Skeletal muscle cell (primary cell): ENCODE measurements at places on chromosomes 3 and 15.

GRCh38 chr3:140898340-140899180 is 43.1 kb upstream of the SLC25A36 start:
- DNase-seq = peak; percentile 77

GRCh38 chr15:47746516-47746915 is 29.2 kb downstream of the SEMA6D start:
- no peak for DNase-seq

DNA sequence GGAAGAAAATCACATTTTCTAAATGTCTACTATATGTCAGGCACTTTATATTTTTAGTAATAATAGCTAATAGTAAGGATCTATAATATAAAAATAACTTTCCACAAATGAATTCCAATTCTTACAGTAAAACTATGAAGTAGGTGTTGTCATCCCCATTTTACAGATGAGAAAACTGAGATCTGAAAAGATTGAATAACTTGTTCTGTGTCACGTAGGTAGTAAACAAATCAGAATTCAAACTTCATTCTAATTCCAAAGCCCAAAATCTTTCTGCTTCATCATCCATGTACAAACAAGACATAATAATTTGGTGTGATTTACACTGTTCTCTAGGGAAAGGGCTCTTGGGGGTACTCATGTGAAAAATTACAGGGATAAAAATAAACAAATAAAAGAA is 130.3 kb downstream of the THRB start:
- no peak for DNase-seq

GRCh38 chr3:98692787-98693473 is 70.2 kb upstream of the ST3GAL6 start:
- no peak for DNase-seq

- DNase-seq = no peak
These were observed 99.6 kb downstream of the SLC25A26 start for GRCh38 chr3:66320390-66320789.

GRCh38 chr3:159258934-159259333 is 457.1 kb downstream of the MFSD1 start:
- DNase-seq = no peak

- peak; percentile 67 for DNase-seq
These were observed 144.0 kb downstream of the GREM1 start for GRCh38 chr15:32861761-32862160.

- no peak for DNase-seq
These were observed 266.8 kb downstream of the ABHD5 start for GRCh38 chr3:43957553-43957952.

- no peak for DNase-seq
These were observed 799.8 kb downstream of the NSUN3 start for GRCh38 chr3:94862703-94863102.

- DNase-seq = no peak
These were observed at the start of gene TNFSF10 for GRCh38 chr3:172522871-172523818. Gene TNFSF10 (minus strand): TSS chr3:172523430. CDS start chr3:172523384, 46 bp downstream.

- DNase-seq = no peak
These were observed 58.2 kb downstream of the ZBTB38 start for GRCh38 chr3:141426404-141427034.

DNA sequence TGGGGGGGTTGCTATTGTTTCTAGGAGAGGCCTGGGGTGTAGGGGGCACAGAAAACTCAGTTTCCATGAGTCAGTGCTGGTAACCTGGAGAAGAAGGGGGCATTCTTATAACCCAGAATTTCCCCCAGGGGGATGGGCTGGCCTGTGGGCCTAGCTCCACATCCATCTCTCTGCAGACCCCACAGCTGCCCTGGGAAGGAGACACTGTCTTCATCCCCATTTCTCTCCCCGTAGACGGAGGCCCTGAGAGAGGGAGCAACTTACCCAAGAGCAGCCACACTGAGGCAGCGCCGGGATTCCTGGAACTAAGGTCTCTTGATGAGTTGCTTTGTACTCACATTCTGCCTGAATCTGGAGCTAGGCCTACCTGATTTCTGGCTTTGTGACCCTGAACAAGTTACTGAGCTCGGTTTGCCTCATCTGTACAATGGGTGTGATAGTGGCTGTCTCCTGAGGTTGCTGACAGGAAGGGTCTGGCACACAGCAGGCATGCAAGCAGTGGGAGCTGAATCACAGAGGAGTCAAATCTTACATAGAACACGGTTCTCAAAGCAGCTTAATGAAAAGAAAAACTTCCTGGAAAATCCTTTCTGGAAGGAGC is 55.0 kb upstream of the LCTL start:
- no peak for DNase-seq

GRCh38 chr3:188362405-188362831 is 208.5 kb downstream of the LPP start:
- DNase-seq = peak; percentile 46

GRCh38 chr3:30658328-30659052 is 52.1 kb downstream of the TGFBR2 start:
- DNase-seq = peak; percentile 73

GRCh38 chr3:171201825-171202224 is 175.3 kb upstream of the SLC2A2 start:
- DNase-seq = no peak

GRCh38 chr15:76576523-76577279 is 240.1 kb downstream of the ISL2 start:
- peak; percentile 49 for DNase-seq

DNA sequence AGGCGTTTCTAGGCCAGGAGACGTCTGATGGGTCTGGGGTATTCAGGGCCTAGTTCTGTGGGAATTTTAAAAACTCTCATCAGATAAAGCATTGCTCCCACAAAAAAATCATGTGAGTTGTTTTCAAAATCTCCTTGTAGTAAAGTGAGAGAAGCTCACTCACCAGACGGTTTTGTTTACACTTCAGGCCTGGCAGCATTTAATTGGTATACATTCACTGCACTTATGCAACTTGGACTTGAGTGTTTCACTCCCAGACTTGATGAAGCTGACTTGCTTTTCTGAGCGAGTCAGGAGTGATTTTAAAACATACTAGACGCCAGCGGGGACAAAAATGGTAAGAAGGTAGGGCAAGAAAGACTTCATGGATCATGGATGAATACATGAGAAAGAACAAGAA is 75.2 kb downstream of the SLCO3A1 start:
- DNase-seq = no peak

DNA sequence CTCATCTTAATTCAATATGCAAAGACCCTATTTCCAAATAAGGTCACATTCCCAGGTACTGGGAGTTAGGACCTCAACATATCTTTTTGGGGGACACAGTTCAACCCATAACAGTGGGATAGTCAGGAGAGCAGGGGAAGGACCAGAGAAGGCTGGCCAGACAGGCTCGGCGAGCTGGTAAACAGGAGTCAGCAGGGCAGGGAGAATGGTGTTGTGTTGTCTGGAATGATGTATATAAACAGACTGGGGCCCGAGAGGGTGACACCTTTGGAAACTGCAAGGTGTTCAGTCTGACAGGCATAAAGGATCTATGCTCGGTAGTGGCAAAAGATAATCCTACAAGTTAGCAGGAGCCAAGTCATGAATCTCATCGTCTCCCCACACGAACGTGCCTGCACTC is 10.1 kb upstream of the PPP1R2 start:
- DNase-seq = no peak

- DNase-seq = no peak
These were observed 52.2 kb downstream of the GPR160 start for GRCh38 chr3:170089862-170090600.

- DNase-seq = no peak
These were observed 5.5 kb upstream of the ONECUT1 start for GRCh38 chr15:52795464-52796227.

- no peak for DNase-seq
These were observed 106.9 kb downstream of the TLE3 start for GRCh38 chr15:69990566-69991421.

- no peak for DNase-seq
These were observed 155.6 kb downstream of the LRRC28 start for GRCh38 chr15:99406716-99407487.

DNA sequence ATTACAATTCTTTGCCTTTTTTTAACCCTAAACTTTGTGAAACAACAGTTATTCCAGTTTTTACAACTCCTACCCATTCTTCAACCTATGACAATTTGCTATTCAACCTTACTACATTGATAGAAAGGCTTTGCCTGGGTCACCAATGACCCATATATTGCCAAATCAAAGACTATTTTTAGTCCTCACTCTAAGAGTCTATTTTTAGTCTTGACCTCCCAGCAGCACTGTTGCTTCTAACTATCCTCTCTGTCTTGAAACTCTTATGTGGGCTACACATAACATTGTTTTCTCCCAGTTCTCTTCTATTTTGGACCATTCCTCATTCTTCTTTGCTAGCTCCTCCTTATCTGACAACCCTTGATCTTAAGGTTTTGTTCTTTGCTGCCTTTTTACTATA is 71.4 kb downstream of the C3orf80 start:
- DNase-seq = no peak

- no peak for DNase-seq
These were observed 251.3 kb upstream of the HES1 start for GRCh38 chr3:193884652-193885051.

DNA sequence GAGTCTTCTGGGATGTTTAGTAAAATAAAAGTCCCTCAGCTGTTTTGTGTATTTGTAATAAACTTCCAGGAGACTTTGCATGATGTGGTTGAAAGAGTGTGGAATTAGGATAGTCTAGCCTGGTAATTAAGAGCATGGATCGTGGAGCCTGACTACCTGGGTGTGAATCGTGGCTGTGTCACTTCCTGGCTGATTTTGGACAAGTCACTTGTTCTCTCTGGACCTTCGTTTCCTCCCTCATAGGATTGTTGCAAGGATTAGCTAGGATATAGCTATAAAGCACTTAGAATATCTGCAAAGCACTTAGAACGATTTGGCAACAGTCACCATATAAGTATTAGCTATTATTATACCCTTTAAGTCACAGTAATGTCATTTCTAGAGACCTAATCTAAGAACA is 40.2 kb downstream of the SLMAP start:
- DNase-seq = no peak

GRCh38 chr3:111874177-111874820 is 15.2 kb downstream of the PHLDB2 start:
- no peak for DNase-seq

DNA sequence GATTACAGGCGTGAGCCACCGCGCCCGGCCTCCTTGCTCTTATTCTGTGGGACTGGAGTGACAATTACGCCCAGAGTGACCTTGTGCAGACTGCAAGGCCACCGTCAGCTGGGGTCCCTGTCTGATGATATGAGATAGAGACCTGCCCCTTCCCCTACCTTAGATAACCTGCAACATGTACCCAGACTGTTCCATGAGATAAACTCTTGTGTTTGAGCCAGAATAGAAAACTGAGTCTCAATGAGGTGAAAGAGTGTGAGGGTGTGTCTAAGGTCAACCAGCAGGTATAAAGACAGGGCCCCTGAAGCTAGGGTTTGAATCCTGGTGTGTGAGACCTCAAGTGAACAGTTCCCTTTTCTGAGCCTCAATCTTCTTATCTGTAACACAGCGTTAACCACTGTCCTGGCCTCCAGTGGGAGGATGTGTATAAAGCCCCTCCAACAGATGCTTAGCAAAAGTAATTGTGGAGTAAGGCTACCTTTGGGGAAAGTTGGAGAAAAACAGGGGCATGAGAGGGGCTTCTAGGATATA is 6.0 kb downstream of the TADA3 start:
- no peak for DNase-seq

DNA sequence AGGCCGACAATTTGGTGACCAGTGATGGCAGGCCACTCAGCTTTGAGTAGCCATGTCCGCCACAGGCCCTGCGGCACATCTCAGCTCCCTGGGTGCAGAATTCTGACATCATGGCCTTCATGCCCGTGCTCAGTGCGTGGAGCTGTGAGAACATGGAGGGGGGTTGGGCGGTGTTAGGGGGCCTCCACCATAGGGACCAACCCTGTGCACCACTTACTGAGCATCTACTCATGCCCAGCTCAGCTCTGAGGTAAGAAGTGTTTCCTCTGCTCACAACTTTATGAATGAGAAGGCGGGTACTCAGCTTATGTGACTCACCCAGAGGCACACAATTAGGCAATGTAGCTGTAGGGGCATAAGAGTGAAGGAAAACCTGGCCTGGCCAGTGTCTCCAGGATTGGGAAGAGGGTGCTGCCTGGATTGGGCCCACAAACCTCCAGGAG is 10.5 kb downstream of the ACOX2 start:
- DNase-seq = peak; percentile 80

DNA sequence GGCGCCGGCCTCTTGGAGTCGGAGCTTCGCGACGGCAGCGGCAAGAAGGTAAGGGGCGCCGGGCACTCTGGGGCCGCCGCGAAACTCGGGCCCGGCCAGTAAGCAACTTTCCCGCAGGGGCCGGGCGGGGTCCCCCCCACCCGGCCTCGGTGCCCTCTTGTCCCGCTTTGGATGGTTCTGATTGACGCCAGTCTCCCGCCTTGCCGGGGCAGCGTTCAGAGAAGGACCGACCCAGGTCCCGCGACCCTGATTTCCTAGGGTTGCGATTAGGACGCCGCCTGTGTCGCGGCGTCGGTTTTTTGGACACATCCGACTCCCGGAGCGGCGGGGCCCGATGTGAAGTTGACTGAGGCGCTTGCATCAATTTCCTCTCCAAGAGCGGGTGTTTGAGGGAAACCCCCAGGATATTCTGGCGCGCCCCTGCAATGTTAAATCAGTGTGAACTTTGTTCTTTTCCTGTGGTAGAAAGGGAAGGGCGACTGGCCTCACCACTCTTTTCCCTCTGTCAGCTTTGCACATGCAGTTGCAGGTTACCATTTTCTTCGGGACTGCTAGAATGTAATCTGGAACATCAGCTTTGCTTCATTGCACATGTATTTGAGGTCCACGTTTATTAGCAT is 755 bp downstream of the PDE8A start:
- no peak for DNase-seq

GRCh38 chr3:9678493-9678892 is 25.1 kb upstream of the CPNE9 start:
- DNase-seq = no peak

DNA sequence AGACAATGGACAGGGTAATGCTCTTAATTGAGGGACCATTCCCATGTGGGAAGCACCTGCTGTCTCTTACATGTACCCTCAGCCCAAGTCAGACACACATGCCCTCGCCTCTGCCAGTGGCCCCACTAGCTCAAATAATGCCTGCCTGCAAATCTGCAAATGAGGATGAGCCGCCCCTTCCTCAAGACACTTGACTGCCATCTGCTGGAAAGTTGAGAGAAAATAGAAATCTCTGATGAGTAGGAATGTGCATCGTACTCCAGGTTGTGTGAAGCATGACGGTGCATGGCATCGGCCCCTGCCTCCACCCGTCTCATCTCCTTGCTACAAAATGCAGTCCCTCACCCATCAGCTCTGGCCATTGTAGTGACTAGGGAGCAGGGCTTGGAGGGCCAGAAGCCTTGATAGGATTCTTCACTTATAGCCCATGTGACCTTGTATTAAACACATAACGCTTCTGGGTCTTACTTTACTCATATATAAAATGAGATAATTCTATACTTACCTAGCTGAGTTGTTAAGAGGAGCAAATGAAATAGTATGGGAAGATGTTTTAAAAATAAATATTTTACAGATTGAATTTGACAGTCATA is 6.3 kb upstream of the SCN5A start:
- no peak for DNase-seq
